Hematopoietic multipotent progenitor cell (in vitro differentiated cells): ENCODE measurements at places on chromosomes 13 and 19.

GRCh38 chr19:2266183-2266993 lies 10.2 kb upstream of the JSRP1 start:
- peak; percentile 84 for DNase-seq

DNA sequence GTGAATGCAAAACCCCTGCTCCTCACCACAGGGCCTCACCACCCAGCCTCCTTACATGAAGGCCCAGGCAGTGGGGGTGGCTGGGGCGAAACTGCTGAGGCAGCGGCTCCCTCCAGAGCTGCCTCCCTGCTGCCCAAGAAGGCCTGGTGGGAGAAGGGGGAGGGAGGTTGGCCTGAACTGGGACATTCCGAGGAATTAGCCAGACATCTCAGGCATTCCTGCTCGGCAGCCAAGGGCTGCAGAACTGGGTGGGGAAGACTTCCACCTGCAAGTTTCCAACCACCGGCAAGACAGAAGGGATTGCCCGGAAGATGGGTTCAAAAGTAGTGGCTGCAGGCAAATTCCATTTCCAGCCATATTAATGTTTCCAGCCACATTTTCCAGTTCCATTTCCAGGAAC lies 2.3 kb upstream of the PSPN start:
- no peak for DNase-seq

DNA sequence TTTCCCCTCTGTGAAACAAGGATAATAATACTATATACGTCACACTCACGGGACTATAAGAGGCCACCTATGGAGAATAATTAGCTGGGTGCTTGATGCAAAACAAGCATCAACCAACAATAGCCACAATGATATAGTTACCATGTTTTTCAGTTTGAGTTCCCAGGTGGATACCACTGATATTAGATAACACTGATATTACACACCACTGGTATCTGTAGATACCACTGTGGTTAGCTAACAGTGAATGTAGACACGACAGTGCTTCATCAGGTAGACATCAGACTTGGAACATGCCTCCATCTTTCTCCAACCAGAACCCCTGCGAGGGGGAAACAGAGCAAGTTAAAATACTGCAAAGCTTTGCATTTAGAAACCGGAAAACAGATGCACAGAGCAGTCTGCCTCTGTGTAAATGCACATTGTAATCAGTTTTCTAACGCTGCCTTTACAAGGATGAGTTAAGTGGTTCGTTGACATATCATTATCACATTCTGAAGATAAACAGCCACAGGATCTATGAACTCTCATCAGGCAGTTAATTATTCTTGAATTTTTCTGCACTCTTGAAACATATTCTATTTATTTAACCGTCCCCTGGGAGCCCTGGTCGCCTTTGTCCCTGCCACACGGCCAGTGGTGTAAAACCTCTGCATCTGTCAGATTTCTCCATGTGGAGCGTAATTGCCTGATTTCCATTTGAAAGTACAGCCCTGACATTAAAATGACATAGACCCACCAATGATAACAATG lies 80.7 kb downstream of the RNASEH2B start:
- no peak for DNase-seq

GRCh38 chr19:3696660-3696995 lies 3.6 kb downstream of the PIP5K1C start:
- no peak for DNase-seq
